ENCODE measurements at places on chromosomes 3 and 15.

GRCh38 chr15:98174286-98174685 is 213.8 kb downstream of the ARRDC4 start:
- DNase-seq: no peak

DNA sequence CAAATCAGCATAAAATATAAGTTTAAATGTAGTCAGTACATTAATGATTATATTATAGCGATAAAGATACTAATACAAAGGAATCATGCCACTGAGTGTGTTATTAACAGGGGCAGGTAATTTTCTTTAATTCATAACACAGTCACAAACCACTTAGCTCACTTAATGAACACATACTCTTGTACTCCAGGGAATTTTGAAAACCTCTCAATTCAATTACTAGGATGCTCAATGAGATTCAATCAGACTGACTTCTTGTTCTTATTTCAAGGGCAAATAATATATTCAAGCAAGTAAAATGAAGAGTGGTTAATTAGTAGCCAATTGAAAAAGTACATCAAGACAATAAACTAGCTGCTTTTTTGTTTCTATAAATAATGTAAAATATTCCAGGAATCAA is 5.8 kb upstream of the SUCNR1 start:
- no peak for DNase-seq

DNA sequence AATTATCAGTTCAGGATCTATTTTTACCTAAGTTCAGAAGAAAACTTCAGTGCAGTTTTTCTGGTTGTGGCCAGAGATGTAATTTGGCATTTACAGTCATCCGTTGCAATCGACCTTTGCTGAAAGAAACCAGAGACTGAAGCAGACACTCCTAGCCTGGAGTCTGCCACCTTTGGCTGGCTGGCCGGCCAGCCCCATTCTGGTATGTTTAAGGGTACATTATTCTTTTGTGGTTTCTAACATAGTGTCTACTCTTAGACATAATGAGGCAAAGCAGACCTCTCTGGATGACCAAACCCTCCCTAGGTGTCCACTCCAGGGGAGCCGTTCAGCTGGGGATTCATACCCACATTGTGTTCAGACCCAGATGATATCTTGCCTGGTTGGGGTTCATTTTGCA is 275.9 kb upstream of the TPM1 start:
- DNase-seq: no peak

DNA sequence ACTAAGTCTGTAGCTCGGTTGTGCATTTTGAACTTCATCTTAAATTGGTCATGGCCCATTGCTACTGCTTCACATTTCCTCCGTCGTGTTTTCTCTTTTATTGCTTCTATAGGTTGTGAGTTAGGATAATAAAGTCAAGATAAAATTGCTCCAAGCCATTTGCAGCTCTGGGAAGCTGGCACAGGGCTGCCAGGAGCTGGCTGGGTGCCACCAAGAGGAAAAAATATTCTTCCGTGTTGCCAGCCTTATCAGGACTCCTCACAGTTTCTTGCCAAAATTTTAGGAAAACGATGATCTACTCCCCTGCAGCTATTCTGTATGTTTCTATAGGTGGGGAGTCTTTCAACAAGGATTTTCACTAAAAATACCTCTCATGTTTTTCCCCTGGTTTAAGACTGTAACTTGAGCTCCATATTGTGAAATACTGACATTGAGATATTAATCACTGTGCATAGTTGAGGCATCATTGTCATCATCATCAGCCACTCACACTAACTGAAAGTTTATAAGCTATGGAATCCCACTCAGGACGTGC is 55.4 kb upstream of the PIAS1 start:
- DNase-seq: no peak

GRCh38 chr3:65578861-65579260 is 459.9 kb downstream of the MAGI1 start:
- DNase-seq: no peak

GRCh38 chr3:46096336-46096735 is 69.1 kb upstream of the XCR1 start:
- no peak for DNase-seq

- no peak for DNase-seq
These were observed 18.5 kb downstream of the CPNE4 start for GRCh38 chr3:132016061-132017041.

DNA sequence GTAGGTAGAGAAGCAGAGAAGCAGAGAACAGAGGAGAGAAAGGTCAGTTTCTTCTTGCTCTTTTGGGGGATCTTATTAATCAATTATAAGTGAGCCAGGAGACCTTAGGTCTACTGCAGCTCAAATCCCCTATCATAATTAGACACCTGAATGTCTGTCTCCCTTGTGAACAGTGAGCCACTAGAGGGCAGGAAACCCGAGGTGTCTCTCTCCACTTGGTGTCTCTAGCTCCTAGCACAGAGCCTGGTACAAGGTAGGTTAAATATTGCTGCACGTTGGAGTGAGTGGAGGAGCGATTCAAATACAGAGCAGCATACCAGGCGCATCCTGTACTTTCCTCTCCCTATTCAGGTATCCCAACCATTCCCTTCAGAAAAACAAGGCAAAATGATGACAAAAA is 2.0 kb upstream of the ST8SIA2 start:
- DNase-seq: no peak

- DNase-seq: no peak
These were observed 43.5 kb downstream of the ATP13A5 start for GRCh38 chr3:193335031-193335430.
